Dermis blood vessel endothelial cell (primary cell): ENCODE measurements at places on chromosomes 11 and 22. TPM values are rescaled to one million over a fixed set of nuclear protein-coding genes. Genes with fewer than 3 reads are reported as not detected.

Gene ACO2
- 75.0 and 114 TPM in 2 replicates for total RNA-seq

Gene TEX12
- not detected in 2 replicates for total RNA-seq

Gene BTG4
- total RNA-seq: not detected in 2 replicates

Gene UFD1
- total RNA-seq: 105 and 147 TPM in 2 replicates

Gene INS
- not detected in 2 replicates for total RNA-seq

Gene ACRV1
- total RNA-seq: not detected in 2 replicates

Gene APOBEC3H
- total RNA-seq: not detected in 2 replicates

GRCh38 chr11:6817694-6818093, 18.2 kb upstream of the OR6A2 start:
- no peak for DNase-seq

DNA sequence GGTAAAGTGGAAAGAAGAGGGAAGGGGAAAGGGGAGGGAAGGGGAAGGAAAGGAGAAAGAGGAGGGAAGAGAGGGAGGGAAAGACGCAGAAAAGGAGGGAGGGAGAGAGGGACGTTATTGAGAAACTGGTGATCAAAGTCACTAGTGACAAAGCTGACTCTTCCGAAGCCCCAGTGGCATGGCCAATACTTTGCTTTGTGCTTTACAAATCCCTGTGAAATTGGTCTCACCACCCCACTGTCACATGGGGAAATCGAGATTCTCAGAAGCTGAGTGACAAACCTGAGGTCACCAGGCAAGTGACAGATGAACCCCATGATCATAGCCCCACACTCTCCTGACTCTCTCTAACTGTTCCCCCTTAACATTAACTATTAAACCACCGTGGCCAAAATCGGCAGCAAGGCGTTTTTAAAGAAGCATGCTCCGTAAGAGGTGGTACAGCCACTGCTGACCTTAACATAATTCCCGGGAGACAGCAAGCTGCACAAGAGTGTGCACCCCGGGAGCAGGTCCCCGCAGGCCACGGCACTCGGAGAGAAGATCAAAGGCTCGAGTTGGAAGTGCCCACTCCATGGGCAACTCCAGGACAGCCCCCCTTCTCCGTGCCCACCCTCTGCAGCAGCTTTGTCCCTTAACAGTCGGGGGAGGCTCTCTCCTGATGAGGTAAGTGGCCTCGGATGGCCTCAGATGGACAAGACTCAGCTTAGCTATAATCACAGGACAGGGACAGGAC, 34.8 kb downstream of the CELSR1 start:
- DNase-seq: no peak

- no peak for DNase-seq
Observed at GRCh38 chr22:23388517-23388890, 191.6 kb downstream of the IGLL1 start.

DNA sequence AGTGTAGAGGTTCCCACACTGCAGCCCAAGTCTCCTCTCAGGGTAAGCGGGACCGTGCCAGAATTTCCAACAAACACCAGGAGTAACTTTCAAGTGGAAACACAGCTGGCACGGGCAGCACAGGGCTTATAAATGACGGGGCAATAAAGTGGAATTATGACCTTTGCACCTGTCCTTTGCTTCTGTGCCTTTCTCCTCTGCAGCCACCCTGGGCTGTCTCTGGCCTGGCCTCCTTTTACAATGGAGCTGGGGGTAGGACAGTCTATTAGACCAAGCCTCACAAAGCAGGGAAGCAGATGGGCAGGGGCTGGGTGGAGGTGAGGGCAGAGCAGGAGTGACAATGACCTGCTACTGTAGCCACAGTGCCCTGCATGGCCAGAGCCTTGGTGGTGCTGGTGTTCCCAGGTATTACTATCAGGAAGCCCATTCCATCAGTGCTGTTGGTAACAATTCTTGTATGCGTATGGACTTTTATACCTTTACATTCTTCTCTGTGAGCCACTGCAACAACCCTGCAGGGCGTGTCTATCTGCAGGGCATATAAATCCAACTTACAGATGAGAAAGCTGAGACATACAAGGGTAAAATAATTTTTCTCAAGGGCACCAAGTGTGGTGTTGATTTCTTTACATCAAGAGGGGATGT, 387.8 kb downstream of the CTTN start:
- DNase-seq: no peak

- no peak for DNase-seq
Observed at GRCh38 chr11:90823446-90823845, 600.6 kb upstream of the CHORDC1 start.

DNA sequence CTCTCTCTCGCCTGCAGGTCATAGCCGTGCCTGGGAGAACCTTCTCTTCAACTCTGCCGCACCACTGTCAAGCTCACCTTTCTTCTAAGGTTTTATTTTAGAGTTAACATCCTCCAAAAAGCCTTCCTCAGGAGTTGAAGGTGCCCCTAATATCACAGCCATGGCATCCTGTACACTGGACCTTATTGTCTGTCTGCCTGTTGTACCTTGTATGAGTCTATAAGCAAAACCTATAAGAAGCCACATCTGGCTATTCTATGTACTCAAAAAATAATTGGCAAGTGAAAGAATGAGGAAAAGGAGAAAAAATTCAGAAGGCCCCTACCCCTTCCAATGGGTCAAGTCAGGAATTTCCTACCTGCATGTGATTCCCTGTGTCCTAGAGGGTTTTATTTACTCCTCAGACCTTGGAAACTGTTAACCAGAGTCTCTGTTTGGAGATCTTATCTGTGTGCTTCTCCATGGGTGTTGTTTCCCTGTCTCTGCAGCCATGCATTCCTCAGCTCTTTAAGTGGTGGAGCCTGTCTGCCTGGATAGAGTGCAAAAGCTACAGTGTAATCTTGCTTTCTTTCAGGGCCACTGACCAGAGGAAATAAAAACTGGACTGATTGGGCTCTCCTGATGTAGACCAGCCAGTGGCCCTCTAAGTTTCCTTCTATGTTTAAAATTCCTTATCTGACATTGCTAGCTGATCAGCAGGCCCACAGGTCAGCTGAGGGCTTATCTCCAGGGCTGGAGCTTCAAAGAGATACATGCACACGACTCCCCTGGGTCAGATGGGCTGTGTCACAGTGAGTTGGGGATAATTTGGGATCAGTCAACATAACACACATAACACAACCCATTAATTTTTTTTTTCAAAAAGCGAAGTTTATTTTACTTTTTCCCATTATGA, 37.6 kb upstream of the TMEM135 start:
- no peak for DNase-seq

DNA sequence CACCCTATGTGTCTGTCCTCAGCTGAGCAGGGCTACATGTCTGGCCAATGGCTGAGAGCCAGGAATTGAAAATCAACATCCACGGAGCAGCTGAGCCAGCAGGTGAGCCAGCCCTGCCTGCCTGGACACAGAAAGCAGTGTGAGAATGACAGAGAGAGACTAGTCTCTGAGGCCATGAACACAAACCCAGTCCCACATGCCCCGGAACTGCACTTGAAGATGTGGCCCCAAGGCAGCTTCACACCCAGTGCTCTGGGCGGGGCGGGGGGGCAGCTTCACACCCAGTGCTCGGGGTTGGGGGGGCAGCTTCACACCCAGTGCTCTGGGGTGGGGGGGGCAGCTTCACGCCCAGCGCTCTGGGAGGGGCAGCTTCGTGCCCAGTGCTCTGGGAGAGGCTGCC, 37.6 kb downstream of the TRMU start:
- DNase-seq: no peak

- no peak for DNase-seq
Observed at GRCh38 chr11:126893796-126894195, 106.8 kb downstream of the KIRREL3 start.

DNA sequence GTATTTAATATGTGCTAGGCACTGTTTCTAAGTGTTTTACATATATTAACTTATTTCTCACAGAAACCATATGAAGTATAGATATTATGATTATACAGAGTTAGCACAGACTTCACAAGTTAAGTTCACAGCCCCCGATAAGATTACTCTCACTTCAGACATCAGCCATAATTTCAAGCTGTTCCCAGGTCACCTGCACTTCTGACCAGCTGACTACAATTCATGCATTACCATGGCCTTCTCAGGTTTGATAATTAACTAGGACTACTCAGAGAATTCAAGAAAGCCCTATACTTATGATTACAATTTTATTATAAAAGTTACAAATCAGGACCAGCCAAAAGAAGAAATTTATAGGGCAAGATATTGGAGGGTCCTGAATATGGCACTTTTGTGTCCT, 68.2 kb upstream of the RRM1 start:
- peak; percentile 26 for DNase-seq

- DNase-seq: peak; percentile 3
Observed at GRCh38 chr11:69999721-70000120, 78.4 kb upstream of the ANO1 start.

DNA sequence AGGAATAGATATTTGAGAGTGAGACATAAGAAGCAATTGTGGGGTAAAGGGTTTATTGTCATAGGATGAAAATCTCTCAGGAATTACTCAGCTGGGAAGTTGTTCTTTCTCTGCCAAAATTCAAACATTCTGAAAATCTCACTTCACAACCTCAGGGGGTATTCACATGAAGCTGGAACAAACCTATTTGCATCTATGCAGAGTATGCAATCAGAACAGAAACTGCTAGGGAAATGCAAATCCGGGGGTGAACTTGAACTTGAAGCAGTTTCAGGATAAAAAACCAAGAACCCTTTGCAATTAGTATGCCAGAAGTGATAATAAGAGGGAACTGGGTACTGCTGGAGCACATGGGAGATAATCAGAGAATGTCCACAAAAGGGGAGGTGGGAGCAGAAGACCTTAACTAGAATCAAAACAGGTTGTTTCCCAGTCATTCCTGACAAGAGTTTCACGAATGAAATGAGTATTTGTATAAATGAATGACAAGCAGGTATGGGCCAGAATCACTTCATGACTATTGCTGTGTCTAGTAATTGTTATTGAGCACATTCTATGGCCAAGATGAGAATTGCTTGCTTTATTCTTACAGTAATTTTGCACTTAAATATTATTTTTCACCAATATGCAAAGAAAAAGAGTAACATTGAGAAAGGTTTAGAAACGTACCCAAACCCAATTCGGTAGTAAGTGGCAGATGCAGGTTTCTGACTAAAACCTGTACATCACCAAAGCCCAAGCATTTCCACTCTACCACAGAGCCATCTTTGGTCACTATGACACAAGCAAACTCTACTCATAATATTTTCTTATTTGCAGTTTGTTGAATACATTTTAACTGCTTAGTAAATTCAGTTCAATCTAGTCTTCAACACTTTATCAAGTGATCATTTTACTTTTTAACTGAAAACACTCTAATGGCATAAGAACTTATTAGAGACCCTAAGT, 61.8 kb upstream of the UBASH3B start:
- no peak for DNase-seq

GRCh38 chr11:128361451-128362020, 225.8 kb downstream of the ETS1 start:
- DNase-seq: peak; percentile 23

DNA sequence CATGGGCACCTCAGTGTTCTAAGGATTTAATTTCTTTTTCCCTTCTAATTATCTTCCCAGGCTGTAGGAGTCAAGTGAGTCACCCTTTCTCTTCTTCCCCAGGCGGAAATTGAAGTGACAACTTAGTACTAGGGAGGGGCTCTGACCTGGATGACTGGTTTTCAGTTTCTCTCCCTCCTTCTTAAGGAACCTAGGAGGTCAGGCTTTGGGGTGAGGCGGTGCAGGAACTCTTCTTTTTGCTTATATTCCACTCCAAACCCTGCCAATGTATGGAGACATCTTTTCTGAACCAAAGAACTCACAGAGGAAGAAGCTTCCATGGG, 12.6 kb downstream of the ZDHHC5 start:
- peak; percentile 57 for DNase-seq

GRCh38 chr11:44813401-44813800, 86.6 kb downstream of the TSPAN18 start:
- DNase-seq: no peak

DNA sequence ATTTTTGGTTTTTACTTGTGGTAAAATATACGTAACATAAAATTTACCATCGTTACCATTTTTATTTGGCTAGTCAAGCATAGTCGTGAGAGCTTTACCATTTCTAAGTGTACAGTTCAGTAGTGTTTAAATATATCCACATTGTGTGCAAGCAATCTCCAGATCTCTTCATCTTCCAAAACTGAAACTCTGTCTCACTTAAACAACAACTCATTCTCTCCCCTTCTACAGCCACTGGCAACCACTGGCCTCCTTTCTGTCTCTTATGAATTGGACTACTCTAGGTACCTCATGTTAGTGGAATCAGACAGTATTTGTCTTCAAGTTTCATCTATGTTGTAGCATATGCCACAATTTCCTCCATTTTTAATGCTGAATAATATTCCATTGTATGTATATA, 37.4 kb downstream of the SMC1B start:
- no peak for DNase-seq

DNA sequence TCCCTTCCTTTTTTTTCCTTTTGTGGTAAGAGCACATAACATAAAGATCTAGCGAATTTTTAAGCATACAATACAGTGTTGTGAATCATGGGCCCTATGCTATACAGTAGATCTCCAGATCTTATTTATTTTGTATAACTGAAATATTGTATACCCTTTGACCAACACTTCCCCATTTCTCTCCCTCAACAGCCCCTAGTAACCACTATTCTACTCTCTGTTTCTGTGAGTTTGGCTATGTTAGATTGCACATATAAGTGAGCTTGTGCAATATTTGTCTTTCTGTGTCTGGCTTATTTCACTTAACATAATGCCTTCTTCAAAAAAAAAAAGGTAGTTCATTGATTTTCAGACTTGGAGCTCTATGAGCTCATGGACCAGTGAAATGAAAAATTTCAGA, 180.5 kb downstream of the C11orf91 start:
- DNase-seq: no peak

- no peak for DNase-seq
Observed at GRCh38 chr11:35951680-35952079, 7.8 kb downstream of the LDLRAD3 start.

GRCh38 chr22:39003165-39003638, 10.9 kb upstream of the APOBEC3C start:
- DNase-seq: peak; percentile 90

DNA sequence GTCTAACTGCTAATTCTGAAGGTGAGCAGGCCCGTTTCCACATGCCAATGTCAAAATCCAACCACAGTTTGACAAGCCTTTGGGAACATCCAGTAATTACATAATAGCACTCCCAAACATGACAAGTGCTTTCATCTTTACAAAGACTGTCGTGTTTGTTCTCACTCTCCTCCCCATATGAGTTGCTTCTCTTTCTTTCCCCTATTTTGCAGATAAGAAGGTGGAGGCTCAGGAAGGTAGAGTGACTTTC, 55.9 kb upstream of the CD44 start:
- DNase-seq: no peak

DNA sequence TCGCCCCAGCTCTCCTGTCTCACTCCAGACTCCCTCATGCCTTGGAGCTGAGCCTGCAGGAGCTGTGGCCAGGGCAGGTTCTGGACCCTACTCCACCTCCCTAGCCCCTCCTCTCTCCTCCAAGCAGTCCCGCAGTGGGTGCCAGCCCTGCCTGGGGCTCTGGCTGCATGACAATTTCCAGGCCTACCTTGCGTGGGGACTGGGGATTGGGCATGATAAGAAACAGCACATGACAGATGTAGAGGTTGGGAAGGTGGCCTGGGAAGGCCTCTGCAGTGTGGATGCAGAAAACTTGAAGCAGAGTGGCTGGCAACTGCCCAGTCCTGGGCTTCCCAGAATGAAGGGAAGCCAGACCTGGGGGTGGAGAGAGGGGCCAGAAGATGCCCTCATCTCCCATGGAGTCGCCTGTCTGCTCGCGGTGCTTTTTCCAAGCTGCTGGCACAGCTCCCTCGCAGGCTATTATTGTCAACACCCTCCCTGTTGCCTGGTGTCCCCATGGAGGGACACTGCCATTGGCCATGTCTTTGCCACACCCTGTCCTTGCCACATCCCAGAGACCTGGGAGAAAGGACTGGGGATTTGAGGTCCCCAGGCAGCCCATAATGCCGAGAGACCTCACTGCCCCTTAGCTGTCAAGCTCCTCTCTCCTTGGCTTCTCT, 48.9 kb upstream of the CDON start:
- no peak for DNase-seq
